Nephron progenitor cell (in vitro differentiated cells): ENCODE measurements at places on chromosomes 6 and 20.

GRCh38 chr6:168035661-168036545 lies 38.4 kb downstream of the KIF25 start:
- no peak for DNase-seq

DNA sequence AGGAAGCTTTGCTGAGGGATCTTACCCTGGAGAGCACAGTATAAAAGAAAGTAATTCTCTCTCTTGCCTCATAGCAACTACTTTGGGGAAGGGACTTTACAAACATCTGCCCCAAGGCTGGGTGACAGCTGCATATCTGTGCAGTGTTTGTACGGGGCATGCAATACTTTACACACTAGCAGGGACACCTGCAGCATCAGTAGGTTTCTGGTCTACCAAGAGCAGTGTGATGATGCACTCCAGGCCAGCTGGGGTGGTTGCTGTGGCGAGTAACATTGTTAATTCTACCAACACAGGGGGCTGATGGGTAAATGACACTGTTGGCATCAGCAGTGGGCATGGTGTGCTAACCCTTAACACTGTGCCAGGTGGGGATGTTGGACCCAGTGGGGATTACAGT lies 48.0 kb downstream of the ADTRP start:
- DNase-seq = no peak

DNA sequence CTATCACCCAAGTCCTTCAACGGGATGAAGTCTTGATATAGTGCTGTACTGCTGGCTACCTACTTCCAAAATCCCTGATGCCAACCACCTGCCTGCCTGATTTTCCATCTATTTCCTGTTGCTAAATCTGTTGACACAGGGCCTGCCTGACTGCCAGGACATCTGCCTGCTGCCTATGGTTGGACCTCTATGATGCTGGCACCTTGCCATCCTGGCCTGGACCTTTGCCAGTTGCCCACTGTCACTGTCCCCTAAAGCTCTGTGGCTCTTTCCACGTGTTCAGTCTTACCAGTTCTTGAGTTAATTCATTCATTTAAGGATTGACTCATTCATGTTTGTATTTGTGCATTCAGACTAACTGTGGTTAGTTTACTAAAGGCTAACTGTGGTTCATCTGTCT lies 9.2 kb upstream of the RGS17 start:
- no peak for DNase-seq

DNA sequence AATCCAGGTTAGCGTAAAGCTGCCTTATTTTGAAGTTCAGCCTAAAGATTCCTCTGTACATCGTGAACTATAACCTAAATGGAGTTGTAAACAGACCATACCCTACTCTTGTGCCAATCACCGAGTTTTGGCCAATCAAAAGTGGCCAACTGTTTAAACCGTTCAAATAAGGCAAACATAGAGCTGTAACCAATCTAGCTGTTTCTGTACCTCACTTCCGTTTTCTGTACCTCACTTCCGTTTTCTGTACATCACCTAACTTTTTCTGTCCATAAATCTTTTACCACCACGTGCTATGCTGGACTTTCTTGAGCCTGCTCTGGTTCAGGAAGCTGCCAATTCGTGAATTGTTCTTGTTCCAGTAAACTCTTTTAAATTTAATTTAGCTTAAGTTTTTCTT lies 39.7 kb downstream of the LBP start:
- DNase-seq = no peak

GRCh38 chr6:5507131-5507681 lies 245.9 kb downstream of the FARS2 start:
- DNase-seq = no peak

DNA sequence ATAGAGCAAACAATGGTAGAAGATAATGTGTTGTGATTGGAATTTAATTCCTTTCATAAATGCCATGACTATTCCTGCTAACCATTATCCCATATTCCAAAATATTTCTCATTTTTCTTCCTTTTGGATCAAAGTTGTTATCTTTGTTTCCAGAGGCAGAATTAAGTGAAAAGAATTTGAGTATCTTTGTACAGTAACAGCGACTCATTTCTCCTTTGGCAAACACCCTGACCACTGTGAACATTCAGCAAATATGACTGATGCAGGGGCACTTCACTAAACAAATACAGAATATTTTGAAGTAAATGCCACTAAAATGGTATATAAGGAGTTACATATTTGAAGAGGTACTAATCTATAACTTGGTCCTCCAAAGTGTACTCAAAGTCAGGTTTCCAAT lies 105.0 kb upstream of the LAMP5 start:
- no peak for DNase-seq

GRCh38 chr6:125924697-125925358 lies 31.7 kb upstream of the HINT3 start:
- no peak for DNase-seq

DNA sequence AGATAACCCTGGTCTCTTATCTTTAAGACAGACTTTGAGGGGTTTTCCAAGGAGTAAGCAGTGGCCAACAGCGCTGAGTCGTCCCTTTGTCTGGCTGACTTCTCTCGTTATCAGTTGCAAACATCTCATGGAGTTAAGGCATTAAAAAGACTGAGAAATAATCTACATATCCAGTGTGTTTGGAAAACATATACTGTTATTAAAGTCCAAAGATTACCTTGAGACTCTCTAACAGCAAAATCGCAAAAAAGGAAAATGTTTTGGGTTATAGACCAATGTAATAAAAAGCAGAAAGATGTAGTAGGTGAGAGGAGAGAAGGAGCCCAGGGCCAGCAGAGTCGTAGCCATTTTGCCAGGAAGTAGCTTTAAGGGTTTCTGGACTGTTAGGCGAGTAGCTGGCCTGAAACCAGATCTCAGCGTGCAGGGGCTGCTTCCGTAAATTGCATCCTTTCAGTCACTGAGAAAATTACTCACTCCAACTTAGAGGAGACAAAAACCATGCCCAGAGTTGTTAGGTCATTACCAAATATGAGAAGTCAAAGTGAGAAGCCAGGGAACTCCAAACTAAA lies 24.6 kb downstream of the MYLK4 start:
- DNase-seq = no peak

- no peak for DNase-seq
Observed at GRCh38 chr6:125955973-125956372, 597 bp upstream of the HINT3 start.

- DNase-seq = no peak
Observed at GRCh38 chr20:5843054-5843592, 92.9 kb downstream of the SHLD1 start.

DNA sequence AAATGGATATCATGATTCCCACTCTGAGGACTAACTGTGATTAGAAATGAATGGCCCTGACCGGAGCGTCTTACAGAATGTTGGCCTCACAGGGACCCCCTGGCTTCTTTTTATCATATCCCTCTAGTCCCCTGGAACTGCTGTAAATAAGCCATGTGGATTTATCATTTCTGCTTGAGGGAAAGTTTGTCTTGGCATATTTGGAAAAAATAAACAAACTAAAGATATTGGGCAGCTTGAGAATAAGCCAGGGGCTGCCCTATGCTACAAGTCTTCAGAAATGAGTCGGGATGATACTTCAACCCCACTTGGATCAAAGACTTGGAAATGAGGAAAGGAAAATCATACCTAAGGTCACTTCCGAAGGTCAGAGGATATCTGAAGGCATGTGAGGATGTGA lies 179.1 kb downstream of the THBS2 start:
- DNase-seq = no peak

- DNase-seq = peak; percentile 76
Observed at GRCh38 chr6:116371120-116371917, 572 bp downstream of the DSE start.

DNA sequence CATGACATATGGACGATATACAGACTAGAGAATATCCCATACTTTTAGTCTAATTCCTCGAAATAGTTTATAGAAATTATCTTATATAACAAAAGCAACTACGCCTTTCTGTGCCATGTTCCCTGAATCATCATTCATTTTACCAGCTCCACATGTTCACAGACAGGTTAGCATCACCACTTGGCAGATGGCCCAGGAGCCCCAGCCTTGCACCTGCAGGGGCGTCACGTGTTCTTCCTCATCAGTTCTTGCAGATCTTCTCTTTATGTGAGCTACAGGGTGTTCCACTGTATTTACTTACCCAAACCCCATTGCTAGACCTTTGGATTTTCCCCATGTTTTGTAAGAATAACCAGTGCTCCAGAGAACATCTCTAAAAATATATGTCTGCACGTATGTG lies 12.6 kb upstream of the BNIP5 start:
- no peak for DNase-seq

DNA sequence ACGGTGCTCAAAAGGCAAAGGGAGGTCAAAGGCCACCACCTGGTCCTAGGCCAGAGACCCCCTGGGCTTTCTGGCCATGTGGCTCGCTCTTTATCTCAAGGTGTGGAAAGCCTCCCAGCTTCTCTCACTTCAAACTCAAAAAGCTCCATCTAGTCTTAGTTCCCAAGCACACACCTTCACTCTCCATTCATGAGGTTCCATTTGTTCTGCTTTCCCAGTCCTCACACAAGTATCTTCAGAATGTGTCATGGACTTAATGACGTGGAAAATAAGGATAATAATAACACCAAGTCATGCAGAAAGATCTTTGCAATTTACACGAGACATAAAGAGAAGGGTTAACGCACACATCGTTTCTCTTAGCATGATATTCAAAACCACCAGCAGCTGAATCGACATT lies 219.3 kb downstream of the GMDS start:
- DNase-seq = no peak

DNA sequence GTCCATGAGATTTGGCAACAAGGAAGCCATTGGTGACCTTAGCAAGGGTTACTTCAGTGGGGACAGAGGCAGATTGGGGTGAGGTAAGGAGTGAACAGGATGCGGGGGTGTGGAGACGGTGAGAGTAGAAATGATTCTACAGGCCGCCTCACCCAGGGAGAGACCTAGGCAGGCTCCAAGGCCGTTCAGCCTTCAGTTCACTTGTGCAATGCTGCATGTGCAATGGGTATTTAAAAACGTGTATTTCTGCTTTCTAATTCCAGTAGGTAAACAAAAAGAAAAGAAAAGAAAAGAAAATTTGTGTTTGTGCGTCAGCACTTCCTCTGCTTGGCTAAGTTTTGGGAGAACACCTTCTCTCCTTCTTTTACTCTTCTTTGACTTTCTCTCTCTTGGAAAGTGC lies 56.8 kb downstream of the BANF2 start:
- DNase-seq = no peak

- no peak for DNase-seq
Observed at GRCh38 chr6:90890683-90891330, 303.9 kb upstream of the MAP3K7 start.

- no peak for DNase-seq
Observed at GRCh38 chr6:64170316-64170715, 534.7 kb downstream of the PHF3 start.

GRCh38 chr6:90222724-90223198 lies 73.9 kb downstream of the BACH2 start:
- DNase-seq = no peak

DNA sequence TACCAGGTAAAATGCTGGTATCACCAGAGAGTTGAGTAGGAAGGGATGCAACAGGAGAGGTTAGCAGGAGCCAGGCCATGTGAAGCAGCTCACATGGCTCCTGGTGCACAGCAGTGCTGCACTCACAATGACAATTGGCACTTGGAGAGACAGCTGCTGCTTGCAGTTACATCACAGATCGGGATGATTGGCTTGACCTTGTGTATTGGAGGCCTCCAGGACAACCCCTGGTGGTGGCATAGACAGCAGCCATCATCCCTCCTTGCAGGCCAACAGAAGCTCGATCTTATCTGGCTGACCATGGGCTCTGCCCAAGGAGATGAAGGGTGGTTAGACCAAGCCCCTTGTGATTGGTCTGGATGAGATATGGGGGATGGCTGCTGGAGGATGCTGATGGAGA lies 73.0 kb downstream of the EYA2 start:
- DNase-seq = no peak

- DNase-seq = peak; percentile 15
Observed at GRCh38 chr6:116536216-116536621, 9.3 kb downstream of the TRAPPC3L start.

DNA sequence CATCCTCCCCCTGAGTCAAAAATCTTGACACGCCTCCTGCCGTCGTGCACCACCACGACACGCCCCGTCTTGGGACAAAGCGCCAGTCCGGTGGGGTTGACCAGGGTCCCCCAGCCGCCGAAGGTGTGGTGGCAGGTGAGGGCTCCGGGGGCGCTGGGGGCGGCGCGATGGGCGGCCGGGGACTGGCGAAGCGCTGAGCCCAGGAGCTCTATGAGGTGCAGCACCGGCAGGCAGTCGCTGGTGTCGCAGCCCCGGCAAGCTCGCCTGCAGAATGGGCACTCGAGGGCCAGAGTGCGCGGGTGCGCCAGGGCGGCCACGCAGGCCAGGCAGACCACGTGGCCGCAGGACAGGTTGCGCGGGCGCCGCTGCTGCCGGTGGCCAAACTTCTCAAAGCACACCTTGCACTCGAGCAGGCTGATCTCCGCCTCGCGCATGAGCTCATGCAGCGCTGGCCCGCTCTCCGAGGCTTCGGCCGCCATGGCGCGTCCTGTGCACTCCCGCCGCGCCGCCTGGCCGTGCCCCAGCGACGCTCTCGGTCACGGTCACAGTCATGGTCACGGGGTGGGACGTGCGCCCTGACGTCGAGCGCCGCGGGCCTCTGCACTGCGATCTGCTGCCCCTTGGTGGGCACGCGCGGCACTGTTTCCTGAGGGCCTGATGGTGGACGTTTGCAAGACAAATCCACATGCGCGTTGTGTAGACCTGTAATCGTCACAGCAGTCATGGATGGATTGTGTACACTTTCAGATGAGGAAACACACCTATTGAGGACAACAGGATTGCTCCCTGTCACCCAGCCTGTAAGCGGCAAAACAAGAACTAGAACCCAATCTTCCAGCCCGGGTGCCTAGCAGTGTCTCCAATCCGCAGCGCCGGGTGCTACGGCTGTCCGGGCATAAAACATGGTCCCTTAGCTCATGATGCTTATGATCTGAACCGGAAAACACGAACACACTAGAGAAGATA lies at the start of gene NHLRC1:
Gene NHLRC1, minus strand, starts transcription at position 550 of the 966 bp plus-strand sequence. Its CDS starts 71 bp downstream, at position 479.
- peak; percentile 87 for DNase-seq

DNA sequence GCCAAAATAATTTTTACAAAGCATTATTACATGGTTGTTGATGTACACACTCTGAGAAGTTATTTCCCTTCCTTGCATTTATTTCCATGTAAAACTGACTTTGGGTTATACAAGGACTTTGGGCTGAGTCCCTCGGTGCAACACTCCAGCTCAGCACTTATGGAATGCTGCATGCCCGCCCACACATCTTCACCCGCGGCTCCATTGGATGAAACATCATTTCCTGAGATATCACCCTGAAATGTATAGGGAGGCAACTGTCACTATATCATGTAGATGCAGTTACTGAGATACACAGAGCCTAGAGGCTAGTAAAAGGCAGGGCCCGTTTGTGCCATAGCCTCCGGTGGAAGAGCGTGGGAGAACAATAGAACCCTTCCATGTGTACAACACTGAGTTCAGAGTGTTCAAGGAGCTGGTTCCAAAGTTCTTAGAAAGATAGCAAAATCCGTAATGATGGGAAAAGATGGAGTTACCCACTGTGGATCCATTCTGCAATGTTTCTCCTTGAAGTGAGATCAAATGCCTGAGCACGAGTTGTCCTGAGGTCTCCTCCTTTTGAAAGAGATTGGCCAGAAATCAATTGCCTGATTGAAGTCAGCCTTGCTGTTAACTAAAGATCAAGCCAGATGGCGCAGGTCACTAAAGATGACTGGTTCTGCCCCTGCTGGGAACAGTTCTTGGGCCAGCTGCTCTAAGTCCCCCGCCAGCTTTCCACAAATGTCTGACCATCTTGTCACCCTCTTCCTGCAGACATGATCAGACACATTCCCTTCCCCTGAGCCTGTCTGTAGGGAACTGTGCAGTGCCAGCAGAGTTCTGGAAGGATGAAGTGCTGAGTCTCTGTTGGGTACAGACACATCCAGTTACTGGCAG lies 100.9 kb upstream of the IYD start:
- no peak for DNase-seq
